ENCODE measurements at places on chromosomes 6 and 20. TPM values are rescaled to one million over a fixed set of nuclear protein-coding genes. Genes with fewer than 3 reads are reported as not detected.

GRCh38 chr6:110822249-110822648 lies 7.0 kb upstream of the CDK19 start:
- DNase-seq: peak; percentile 90

GRCh38 chr20:21114584-21114983 lies 8.4 kb upstream of the LINC00237 start:
- no peak for DNase-seq

DNA sequence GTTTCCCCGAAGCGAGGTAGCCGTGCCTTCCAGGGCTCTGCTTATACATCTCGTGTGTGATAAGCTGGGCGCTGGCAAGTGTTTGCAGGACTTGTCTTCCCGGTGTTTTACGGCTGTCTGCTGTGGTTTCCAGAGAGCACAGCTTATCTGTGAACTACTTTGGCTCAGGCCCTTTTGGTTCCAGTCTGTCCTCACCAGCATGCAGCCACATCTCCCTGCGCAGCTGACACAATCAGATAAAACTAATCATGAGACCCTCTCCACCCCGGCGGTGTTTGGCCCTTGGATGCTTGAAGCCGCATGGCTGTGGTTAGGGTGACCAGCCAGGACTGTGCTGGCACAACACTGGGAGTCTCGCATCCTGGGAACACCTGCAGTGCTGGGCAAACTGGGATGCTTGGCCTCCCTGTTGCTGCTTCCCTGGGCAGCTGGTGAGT lies 241.8 kb upstream of the FOXQ1 start:
- peak; percentile 51 for DNase-seq

ZNF334 gene
- 14.0 TPM for total RNA-seq

DNA sequence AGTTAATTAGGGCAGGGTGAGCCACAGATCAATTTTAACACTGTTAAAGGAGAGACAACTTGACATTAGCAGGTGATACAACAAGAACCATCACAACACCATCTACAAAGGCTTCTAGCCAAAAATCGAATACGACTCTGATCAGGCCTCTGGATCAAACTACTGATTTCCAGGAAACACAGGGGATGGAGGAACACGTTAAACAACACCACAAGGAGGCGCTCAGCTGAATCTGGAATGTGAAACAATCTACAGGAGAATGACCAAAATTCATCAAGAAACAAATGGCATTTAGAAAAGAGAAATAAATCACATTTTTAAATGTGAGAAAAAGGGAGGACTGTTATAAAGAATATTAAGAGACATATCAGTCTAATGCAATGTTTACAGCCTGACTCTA lies 13.5 kb upstream of the MAFB start:
- DNase-seq: peak; percentile 13

DNA sequence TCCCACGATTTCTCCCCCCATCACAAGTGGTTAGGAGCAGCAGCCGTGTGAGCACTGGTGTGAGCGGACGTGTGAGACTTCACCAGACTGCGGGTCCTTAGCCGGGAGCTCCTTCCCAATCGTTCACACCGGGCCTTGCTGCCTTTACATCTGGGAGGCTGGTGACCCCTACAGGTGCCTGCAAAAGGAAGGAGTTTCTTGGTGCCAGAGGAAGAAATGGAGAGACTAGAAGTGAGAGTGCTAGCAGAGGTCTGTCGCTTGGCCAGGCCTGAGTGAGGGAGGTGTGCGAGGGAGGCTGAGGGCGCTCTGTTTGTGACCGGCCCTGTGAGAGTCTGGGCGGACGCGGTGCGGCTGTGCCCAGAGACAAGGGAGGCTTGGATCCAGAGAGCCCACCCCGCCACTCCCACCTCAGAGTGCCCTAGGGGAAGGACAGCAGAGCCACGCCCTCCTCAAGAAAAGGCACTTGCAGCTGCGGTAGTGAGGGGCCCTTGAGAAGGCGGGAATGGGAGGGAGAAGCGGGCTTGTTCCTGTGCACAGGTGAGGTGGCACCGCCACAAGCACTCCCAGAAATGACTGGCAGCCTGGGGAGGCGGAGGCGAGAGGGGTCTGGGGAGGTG lies 10.0 kb upstream of the ARMC2 start:
- DNase-seq: peak; percentile 29

DNA sequence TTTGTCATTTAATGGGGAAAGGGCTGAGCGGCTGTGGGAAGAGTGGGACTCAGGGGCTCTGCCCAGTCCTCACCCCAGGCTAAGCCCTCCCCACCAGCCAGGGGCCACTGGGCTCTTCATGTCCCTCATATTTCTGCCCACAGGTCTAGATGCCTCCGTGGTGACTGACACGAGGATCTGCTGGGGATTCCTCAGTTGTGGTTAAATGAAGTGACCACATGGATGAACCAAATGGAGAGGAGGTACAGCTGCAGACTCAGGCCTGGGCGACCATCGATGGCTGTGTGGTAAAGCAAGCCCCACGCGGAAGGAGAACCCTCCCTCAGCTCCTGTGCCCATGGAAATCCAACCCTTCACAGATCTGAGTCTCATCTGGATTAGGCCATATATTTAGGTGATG lies 29.4 kb downstream of the RAET1L start:
- DNase-seq: no peak

YIPF3 gene
- total RNA-seq: 94.4 TPM

DNA sequence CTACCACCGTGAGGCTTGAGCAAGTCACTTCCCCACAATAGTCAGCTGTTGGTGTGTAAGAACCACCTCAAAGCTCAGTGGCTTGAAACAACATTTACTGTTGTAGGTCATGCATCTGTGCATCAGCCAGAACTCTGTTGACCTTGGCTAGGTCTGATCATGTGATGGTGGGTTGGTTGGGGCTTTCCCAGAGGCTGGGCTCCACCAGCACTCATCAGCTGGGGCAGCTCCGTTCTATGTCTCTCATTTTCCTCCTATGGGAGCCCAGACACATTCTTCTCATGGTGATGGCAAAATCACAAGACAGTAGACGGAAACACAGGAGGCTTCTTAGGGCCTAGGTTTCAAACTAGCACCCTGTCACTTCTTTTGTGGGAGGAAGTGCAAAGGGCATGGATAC lies 42.8 kb upstream of the PSMF1 start:
- no peak for DNase-seq

KHDC1L gene
- not detected for total RNA-seq

ABHD16B gene
- not detected for total RNA-seq

DNA sequence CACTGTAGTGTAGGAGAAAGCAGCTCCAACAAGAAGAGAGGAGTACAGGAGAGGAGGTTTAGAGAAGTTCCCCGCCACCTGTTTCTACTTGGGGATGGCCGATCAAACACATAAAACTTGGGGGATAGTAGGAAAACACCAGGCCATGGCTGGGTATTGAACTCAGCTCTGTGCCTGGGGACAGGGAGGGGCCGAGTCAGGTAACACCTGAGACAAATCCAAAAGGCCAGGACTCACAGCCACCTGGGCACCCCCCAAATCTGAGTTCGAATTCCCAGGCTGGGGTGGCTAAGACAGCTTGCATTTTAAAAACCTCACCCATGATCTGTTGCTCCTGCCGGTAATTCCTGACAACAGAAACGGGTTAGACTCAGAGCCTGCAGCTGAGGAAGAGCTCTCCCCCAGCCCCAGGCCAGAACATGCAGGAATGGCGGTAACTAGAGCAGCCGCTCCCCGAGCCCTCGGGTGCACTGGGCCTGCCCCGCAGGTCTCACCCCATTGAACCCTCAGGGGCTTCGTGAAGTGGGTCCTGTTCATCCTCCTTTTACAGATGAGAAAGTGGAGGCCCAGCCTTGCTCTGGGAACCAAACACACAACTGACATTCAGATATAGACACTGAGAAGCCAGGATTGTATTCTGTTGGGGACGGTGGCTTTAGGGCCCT lies 61.0 kb downstream of the TCP11 start:
- no peak for DNase-seq

GSTA1 gene
- not detected for total RNA-seq

DNA sequence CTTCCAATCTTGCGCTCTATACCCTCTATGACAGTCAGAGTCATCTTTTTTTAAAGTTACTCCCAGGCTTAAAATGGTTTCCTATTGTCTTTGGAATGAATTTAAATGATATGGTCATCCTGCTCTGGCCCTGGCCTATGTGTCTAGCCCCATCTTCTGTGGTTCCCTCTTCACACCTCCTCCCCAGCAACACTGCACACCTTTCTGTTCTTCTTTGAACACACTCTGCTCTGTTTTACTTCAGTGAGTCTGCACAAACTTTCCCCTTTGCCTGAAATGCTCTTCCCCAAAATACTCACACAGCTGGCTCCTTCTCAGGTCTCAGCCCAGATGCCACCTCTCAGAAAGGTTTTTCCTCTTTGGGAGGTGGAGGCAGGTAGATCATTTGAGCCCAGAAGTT lies 132.7 kb downstream of the FYN start:
- no peak for DNase-seq

DNA sequence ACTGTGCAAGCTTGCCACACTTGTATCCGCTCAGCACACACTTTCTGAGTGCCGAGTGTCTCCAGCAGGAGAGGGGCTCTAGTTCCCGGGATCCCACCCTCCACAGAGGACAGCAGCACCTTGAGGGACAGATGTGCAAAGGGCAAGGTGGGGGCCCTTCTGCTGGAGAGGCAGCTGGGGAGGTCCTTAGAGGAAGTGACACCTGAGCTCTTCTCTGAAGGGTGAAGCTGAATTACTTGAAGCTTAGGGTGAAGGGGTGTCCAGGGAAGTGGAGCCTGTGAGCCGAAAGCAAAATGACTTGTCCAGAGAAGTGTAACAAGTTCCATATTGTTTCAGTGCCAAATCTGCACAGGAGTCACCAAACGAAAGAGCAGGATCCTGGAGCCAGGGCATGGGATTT lies 136.3 kb upstream of the DUSP22 start:
- DNase-seq: no peak

DNA sequence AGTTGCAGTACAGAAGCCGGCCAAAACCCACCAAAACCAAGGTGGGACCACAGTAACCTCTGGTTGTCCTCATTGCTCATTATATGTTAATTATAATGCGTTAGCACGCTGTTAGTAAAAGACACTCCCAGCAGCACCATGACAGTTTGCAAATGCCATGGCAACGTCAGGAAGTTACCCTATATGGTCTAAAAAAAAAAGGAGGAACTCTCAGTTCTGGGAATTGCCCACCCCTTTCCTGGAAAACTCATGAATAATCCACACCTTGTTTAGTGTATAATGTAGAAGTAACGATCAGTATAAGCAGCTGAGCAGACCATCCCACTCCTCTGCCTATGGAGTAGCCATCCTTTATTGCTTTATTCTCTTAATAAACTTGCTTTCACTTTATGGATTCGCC lies 148.6 kb upstream of the EXOC2 start:
- DNase-seq: no peak

DNA sequence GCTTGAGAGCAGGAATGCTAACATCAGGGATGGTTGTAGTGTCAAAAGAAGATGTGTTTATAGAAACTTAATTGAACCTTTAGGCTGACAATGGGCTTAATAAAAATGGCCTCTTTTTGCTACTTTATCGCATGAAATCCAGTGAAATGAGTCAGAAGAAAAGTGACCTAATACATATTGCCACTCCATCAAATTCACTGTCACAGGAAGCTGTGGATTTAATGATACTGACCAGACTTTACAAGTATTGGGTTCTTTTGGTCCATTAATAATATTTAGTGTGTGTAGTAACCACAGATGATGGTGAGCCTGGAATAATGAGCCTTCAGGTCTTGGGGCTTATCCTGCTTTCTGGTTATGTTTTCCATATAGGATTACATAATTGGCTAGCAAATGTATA lies 231.8 kb upstream of the GMDS start:
- DNase-seq: no peak

GRCh38 chr6:12115492-12115891 lies 103.4 kb downstream of the HIVEP1 start:
- DNase-seq: no peak

TP53TG5 gene
- not detected for total RNA-seq

DNA sequence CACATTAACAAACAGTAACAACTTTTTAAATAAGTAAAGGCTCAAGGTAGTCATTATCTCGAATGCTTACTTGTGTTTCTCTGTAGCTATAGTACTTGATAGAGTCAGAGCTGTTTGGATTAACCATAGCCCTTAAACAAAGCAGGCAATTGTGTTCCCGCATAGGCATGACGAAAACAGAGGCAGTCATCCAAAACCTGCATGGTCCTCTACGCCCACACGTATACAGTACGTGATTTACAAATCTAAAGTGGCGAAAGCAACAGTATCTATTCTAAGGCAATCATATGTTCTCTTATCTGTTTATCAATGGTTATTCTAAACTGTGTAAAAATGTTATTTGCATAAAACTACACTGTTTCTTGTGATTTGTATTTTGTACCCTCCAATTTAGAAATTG lies 31.8 kb downstream of the HFE start:
- no peak for DNase-seq

- no peak for DNase-seq
These were observed 5.0 kb upstream of the GSTA3 start for GRCh38 chr6:52914516-52914915.

- DNase-seq: no peak
These were observed 1.4 kb downstream of the GMPR start for GRCh38 chr6:16239798-16240123.

DNA sequence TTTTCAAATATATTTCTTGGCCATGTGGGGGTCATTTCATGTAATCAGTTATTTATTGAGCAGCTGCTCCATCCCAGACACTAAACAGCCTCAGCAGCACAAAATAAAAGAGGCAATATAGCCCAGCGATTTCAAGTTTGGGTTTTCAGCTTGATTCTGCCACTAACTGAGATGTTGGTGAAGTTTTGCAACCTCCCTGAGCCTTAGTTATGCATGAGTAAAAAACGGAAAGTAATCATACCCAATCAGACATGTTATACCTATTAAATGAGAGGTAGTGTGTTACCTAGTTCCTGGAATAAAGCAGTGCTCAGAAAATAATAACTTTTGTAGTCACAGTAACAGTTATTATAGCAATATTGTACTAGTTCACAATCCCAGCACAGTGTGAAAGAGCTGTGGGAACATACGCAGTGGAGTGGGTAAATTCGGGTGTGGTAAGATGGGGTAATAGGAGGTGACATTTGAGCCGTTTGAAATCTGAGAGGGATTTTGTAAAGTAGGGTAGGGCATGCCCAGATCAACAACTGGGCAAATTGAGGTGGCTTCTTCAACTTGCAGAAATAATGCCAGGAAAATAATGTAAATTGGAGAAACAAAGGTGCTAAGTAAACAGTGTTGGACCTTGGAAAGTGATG lies 1.5 kb downstream of the SLC9A8 start:
- DNase-seq: no peak

- DNase-seq: peak; percentile 8
These were observed 563.3 kb upstream of the ADGRB3 start for GRCh38 chr6:68071740-68072139.

GRCh38 chr6:41374618-41375590 lies 39.5 kb downstream of the NCR2 start:
- DNase-seq: no peak

- no peak for DNase-seq
These were observed 129.6 kb upstream of the CST7 start for GRCh38 chr20:24819331-24819965.
